ENCODE measurements at places on chromosomes 6 and 20.
A peak's percentile ranks its signal among the peaks of the same experiment; 100 is the strongest.

DNA sequence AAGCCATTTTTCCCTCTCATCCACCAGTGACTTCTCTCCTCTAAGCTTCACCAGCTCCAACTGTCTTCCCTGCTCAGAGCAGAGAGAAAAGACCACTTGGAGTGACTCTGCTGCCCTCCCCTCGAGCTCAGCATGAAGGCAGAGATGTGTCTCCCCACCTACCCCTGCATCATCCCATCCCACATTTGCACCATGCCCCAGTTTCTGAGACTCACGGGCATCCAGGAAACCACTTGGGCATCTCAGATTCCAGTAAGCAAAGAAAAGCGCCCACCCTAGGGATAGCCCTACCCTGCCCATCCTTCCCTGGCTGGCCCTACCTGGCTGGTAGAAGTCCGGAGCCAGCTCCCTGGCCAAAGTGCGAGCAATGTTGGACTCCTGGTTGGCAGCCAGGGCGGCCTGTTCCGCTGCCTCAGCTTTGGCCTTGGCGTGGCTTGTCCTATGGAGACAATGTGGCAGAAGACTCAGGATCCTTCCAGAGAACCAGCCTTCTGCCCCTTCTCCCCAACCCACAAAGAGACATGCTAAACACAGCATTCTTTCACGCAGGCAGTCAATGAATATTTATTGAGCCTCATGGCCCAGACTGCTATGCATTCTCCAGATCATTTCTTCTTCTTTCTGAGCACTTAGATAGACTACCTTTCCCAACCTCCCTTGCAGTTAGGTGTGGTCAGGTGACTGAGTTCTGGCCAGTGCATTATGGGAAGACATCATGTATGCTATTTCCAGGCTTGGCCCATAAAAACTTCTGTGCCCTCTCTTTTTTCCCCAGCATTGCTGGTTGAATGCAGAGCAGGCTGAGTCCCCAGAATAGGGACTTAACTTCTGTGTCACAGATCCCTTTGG lies 68.6 kb downstream of the JPH2 start:
- DNase-seq: no peak

GRCh38 chr6:26304797-26305640 lies 60.0 kb upstream of the BTN3A2 start:
- DNase-seq: no peak

DNA sequence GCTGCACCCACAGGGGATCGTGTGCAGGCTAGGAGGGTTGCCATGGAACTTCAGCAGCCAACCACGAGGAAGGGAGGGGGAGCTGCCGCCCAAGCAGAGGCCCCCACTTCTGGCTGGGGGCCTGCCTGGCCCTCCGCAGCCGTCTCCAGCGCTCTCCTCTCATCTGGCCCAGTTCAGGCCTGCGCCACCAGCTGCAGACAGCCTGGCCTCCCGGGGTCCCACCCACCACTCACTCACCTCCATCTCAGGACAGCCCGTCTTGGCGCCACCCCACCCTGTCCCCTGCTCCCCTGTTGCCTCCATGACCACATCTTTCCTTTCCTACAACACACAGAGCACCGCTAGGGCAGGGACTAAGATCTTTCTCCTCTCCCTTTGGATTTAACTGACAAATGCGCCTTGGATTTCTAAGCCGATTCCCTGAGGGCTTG lies 98.7 kb downstream of the ANKRD60 start:
- DNase-seq: no peak

DNA sequence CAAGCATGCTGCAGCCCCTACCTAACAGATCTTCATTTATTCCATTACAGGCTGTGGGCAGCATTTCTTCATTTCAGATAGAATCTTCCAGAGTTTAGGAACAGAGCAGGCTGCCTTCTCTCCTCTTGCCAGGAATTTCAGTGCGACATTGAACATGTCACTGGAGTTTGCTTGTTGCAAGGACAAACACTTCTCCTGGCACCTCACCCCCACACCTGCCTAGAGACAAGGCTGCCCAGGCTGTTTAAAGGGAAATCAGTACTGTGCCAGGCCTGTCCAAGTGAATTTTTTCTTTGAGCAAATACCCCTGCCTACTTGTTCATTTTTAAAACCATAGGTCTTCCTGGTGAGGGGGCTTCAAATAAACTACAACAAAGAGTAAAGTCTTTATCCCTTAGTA lies 594.1 kb downstream of the PTPRT start:
- DNase-seq: no peak

DNA sequence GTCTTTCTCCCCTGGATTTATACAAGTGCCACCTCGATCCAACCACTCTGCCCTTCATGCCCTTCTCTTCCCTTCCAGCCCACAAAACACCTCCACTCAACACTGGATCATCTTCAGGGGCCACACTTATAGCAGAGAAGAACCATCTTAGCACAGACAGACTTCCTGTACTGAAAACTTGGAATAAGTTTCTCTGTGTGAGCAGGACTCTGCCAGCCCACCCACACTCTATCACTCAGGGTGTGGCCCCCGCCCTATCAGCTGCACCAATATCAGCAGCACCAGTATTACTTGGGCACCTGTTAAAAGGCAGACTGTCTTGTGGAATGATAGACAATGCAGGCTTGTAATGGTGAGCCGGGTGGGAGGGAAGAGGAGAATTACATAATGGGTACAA lies 86.7 kb downstream of the SCML4 start:
- no peak for DNase-seq

GRCh38 chr6:90448836-90449235 lies 138.0 kb downstream of the MAP3K7 start:
- DNase-seq: no peak

GRCh38 chr6:126539022-126539421 lies 199.1 kb downstream of the CENPW start:
- DNase-seq: peak; percentile 18

DNA sequence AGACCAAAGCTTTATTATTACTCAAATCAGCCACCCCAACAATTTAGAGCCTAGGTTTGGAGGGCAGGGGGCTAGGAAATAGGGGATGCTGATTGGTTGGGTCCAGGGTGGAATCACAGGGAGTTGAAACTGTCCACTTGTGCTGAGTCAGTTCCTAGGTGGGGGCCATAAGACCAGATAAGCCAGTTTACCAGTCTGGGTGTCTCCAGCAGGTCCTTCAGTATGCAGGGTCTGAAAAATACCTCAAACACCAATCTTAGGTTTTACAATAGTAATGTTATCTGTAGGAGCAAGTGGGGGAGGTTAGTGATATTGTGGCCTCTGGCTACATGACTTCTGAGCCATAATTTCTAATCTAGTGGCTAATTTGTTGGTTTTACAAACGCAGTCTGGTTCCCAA lies 63.2 kb downstream of the UBR2 start:
- no peak for DNase-seq

DNA sequence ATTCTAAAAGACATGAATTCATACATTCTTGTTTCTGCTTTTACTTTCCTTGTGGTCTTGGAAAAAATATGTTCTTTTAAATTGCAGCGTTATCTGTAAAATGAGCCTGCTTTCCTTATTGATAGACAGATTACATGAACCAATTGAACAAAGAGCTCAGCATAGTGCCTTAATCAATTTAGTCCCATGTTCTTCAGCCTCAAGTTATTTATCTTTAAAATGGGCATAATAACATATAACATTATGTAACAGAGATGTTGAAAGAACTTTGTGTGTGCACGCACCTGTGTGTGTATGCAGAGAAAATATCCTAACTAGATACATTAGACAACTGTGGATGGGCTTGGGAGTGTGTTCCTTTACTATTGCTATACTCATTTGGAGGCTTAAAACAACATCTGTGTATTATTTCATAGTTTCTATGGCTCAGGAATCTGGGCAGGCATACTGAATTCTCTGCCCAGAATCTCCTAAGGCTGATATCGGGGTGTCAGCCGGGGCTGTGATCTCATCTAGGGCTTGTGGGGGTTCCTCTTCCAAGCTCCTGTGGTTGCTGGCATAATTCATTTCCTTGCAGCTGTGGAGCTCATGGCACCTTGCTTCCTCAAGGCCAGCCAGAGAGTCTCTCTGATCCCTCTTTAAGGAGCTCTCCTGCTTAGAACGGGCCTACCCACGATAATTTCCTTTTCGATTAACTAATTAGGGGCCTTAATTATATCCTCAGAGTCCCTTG lies 194.1 kb downstream of the ARID1B start:
- DNase-seq: no peak
